Right cardiac atrium (tissue), 5 donors: ENCODE measurements at places on chromosomes 4 and X.

DNA sequence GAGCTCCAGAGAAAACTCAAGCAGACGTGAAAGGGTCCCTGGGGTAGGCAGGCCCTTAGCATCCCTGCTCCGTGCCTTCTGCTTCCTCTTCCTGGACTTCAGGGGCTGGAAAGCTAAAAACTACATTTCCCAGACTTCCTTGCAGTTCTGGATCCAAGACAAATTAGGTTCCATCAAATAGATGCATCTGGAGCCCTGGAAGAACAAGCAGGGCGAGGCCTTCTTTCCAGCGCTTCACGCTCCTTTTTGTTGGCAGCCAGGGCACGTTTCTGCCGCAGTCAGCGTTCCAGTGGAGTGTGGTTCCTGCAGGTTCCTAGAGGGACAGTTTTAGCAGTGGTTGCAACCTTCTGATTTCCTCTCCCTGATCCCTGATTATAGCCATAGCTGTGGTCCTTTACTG, 53.6 kb upstream of the MSX1 start:
- no peak for DNase-seq

DNA sequence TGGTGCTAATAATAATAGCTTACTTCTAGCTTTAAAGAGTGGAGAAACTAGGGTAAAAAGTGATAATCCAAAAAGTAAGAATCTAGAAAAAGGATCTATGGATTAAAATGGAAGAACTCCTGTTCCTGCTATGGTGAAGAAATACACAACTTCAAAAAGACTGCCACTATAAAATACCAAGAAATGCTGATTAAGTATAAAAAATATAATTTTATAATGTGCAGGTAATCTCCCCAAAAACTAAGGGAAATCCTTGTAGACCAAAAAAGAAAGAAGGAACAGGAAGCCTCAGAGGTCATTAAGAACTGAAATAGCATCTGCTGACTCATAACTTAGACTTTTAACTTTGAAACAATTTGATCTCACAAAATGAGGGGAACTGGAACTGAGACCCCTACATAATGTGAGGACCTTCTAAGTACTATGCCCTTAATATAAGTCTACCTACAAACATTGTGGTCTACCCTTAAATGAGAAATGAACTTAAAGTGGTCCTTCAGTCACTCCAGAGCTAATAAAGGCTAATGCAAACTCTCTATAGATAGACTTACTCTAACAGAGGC, 50.6 kb upstream of the SRPX start:
- no peak for DNase-seq

- no peak for DNase-seq
Observed at GRCh38 chrX:108735679-108736508, 469 bp downstream of the IRS4 start.

DNA sequence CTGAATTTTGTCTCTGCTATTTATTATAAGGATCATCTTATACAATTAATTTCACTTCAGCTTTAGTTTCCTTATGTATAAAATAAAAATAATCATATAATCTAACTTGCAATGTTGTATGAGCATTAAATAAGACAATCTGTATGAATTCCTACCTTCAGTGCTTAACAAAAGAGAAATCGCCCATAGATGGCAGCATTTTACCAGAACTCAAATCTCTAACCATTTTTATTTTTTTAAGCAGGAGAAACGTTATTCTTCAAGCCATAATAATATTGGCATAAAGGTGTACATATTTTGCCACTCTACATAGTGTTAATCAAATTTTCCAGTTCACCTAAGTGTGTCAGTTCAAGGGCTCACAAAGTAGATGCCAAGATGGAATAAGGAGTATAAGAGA, 78.8 kb downstream of the TMEM47 start:
- no peak for DNase-seq

GRCh38 chr4:26197018-26197779, 123.6 kb upstream of the RBPJ start:
- DNase-seq = no peak

GRCh38 chrX:13194291-13195103, 125.4 kb downstream of the ATXN3L start:
- no peak for DNase-seq

DNA sequence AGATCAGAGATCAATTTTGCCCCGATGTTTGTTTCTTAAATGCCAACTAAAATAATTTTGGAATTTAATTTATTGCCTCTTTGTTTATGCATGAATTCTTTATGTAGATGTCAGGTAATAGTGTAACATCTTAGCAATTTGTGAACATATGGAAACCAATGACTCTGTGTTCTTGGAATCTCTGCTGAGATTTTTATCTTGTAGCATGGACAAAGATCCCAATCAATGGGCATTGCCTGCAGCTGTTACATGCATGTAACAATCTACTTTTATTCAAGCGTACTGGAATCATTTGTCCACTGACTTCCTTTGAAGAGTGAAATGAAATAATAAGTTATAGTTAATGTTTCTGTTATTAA, 61.6 kb upstream of the ARSJ start:
- no peak for DNase-seq

DNA sequence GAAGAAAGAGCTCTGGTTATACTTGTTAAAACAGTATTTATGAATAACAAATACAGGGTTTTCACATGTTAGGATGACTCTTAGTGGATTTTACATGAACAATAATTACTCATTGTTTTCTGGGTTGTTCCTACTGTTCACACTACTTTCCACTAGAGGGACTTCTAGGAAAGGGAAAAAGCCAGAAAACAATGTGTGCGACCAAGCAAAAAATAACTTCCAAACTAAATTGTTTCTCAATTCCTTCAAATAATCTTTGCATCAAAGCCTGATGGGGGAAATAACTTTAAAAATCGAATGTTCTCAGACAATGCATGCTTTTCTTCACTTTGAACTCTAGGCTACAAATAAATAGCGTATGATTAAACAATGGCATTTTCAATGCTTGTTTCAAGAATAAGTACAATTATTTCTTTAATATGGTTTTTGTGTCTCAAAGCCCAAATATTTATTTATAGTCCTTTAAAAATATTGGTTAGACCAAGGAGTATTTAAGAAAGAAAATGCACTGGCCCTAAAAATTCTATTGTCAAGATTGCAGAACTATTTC, 72.1 kb upstream of the ETNPPL start:
- no peak for DNase-seq

DNA sequence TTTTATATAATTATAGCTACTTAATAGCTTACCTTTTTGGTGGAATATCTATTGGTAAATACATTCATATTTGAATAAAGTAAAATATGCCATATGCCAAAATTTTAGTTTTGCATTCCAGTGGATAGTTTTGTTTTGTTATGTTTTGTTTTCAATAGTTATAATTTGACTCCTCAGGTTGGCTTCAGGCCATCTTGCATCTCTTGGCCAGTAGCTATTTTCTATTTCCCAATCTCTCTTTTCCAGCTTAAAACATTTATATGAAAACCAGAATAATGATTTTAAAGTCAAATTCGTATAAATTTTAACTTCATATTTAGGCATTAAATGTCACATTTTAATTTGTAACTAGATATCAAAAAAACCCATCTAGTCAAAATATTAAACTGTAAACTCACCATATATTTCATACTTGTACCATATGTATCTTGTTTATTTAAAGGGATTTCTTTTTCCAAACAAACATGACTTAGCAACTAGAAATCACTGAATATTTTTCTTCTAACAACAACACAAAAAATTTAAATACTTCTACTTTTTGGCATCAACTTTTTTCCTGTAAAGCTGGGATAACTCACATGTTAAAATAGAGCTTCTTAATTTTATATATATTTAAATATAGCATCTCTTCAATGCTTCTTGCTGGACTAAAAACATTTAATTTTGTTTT, 1209.6 kb downstream of the PCDH7 start:
- DNase-seq = no peak

- DNase-seq = no peak
Observed at GRCh38 chr4:100782356-100782755, 264.5 kb upstream of the EMCN start.

DNA sequence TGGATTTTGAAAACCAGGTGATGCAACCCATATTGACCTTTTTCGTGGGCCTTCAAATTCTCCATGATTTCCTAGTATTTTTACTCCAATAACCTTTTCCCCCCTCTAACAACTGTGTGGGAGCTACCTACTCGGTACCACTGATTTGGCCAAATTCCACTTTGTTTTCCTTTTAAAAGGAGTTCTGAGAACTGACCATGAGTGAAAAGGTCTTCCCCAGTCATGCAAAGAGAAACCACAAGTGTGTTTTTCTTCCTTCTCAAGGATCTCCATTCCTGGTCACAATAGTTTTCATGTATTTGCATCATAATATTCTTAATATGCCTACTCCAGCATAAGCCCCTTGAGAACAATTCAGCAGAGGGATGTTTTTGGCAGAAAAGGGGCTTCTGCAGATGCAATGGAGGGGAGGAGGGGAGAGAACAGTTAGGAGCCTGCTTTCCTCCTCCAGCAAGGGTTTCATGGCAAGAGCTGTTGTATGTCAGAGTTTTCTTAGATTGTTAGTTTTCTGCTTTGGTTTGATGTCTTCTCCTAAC, 195.3 kb upstream of the ANXA3 start:
- DNase-seq = no peak

DNA sequence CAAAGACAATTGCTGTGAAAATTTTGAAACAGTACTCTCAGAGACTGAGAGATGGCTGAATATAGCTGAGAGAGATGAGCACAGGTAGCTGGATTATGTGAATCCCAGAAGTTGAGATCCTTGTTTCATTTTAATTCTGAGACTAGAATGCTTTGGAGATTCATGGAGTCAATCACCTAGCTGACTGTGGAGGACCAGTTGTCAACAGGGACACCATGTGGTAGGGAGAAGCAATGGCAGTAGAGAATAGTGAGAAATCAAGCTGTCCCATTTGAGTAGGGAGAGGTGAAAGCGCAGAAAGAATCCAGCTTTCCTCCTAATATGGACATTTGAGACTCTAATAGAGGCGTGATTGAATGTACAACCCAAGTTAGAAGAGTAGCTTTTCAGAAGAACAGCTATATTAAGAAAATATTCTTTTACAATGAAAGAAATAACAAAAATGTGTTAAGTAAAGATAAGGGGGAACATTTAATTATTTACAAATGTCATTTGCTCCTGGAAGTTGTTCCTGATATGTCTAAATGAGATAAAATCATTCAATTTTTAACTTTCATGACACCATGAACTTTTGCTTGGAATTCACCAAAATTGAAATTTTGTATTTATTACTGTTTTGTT, 30.3 kb upstream of the GLRB start:
- no peak for DNase-seq

GRCh38 chr4:165301833-165302232, 25.6 kb upstream of the MSMO1 start:
- DNase-seq = peak; percentile 36

GRCh38 chr4:25879991-25880651, 17.3 kb upstream of the SEL1L3 start:
- DNase-seq = no peak

DNA sequence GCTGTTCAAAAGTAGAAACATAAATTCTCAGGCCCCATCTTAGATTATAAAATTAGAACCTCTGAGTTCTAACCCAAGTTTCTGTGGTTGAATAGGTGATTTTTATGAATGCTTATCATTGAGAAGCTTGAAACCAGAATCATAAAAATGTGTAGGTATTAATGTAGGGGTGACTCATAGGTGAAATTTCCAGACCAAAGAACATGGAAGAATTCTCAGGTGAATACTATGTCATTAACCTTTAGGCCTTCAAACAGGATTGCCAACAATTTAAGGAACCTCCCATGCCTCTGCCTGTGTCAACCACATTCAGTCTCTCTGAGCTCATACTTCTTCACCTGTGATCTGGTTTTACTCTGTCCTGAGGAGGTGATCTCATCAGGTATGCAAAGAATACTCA, 177.8 kb downstream of the NPFFR2 start:
- DNase-seq = no peak

- no peak for DNase-seq
Observed at GRCh38 chrX:44022964-44023363, 49.8 kb upstream of the NDP start.

DNA sequence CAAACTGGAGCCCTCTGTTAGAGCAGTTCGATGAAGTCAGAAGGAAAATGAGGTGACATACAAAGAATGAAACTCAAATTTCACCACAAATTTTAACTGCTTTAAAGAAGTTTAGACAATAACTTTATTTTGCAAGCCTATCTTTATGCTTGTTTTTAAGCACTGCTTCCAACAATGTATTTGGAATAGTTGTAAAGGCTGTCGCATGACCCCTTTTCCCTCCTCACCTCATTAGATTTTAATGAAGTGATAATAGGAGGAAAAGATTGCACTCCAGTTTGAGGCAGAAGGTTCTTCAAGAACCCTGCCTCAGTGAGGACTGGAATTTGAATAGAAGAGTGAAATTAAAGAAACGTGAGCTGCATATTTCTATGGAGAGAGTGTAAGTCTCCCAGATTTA, 386.1 kb upstream of the NR3C2 start:
- no peak for DNase-seq

DNA sequence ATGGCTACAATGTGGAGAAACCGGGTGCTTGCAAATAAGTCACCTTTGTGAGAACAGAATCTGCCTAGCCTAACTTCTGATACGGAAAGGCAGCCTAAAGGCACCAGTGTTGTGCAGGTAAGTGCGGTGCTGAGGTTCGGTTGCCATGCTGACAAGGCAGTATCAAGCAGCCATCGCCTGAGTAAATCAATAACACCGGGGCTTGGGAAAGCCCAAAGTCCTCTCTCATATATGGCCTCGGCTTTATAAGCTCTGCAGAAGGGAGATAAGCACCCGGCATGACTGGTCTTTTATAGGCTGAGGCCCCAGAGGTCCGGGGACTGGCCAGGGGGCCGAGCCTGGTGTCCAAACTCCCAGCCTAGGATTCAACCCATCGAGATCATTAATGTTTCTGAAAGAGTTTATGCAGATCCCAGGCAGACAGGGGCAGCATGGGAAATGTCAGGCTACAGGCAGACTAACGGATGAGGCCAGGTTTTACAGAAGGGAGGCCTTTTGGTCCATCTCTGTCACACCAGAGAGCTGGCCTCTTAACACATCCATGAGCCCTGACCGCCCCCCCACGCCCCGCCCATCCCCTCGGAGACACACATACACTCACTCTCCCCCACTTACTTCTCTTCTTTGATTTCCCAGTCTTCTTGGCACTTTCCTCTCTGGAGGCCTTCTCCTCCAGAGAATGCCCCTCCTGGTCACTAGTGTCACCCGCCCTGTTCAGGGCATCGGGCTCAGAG, 38.5 kb downstream of the ELF4 start:
- DNase-seq = no peak

DNA sequence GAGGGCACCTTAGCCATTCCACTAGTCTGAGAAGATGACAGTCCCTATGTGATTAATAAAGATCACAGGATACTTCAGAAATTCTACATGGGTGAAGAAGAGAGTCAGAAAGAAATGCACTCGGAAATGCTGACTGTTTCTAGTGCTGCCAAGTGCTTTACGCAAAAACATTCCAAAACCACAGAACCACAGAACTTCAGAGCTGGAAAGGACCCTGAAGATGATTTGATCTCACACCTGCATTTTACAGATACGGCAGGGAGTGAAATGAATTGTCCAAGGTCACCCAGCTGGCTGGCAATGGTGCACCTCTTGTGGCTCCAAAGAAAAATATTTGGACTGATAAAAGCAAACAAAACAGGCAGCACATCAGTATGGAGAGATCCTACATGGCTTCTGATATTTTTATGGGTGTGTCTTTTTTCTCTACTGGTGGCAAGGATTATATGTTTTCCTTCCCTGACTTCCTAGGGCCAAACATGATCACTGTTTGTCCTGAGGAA, 115.9 kb downstream of the MAML3 start:
- DNase-seq = no peak
